ENCODE measurements at places on chromosomes 2 and 18. TPM values are rescaled to one million over a fixed set of nuclear protein-coding genes. Genes with fewer than 3 reads are reported as not detected.

ZNF396 gene
- 2.1 TPM for total RNA-seq

SKA1 gene
- 0.07 TPM for total RNA-seq

INO80D gene
- total RNA-seq = 28.7 TPM

ADRA2B gene
- total RNA-seq = 2.4 TPM

FAM168B gene
- total RNA-seq = 87.8 TPM

CKAP2L gene
- total RNA-seq = 1.7 TPM

FOXI3 gene
- not detected for total RNA-seq

Measured in lower leg skin (tissue), 4 donors.